ENCODE measurements at places on chromosomes 1 and 21. TPM values are rescaled to one million over a fixed set of nuclear protein-coding genes. Genes with fewer than 3 reads are reported as not detected.

Gene PLA2G2C
- not detected for total RNA-seq

Gene FMO3
- total RNA-seq = not detected

Gene PTPRU
- 84.0 TPM for total RNA-seq

Gene MYBPH
- not detected for total RNA-seq

Gene GNB1
- total RNA-seq = 91.6 TPM

Gene A3GALT2
- not detected for total RNA-seq

Gene KRTAP13-4
- total RNA-seq = not detected

Gene ATP13A2
- 68.8 TPM for total RNA-seq

Gene SMPDL3B
- 1.1 TPM for total RNA-seq

Gene ICOSLG
- total RNA-seq = 1.2 TPM

Gene PDZK1IP1
- 73.0 TPM for total RNA-seq

Gene PGLYRP3
- total RNA-seq = not detected

Gene MSH4
- 0.21 TPM for total RNA-seq

Gene TMEM81
- total RNA-seq = 0.96 TPM

Gene GJB3
- total RNA-seq = 160 TPM

Gene SLAMF7
- 3.4 TPM for total RNA-seq

Gene AADACL3
- not detected for total RNA-seq

Gene HRNR
- total RNA-seq = not detected

Gene VSIG8
- under 0.01 TPM for total RNA-seq

Gene C1orf56
- total RNA-seq = 1.5 TPM

Gene HUNK
- under 0.01 TPM for total RNA-seq
